Activated naive CD4-positive, alpha-beta T cell treated with anti-CD3 and anti-CD28 coated beads, Interleukin-2, amount 50 U/mL, for 16 hours (primary cell): ENCODE measurements at places on chromosomes 1 and 21.

DNA sequence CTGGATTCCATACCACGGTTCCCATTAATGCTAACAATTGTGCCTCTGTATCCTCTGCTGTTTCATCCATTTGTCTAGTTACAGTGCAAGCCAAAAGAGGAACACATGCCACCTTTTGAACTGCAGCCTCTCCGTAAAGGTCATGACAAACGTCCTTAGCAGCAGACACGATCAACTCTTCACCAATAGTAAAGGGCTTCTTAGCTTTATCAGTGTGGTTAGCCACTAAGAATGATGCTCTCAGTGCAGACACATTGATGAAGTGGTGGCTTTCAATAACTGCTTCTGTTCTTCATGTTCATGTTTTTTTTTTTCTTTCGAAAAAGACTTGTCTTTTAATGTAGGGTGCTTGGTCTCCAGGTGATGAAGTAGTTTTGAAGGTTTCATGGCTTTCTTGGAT, 14.3 kb downstream of the XPR1 start:
- DNase-seq, result no peak

DNA sequence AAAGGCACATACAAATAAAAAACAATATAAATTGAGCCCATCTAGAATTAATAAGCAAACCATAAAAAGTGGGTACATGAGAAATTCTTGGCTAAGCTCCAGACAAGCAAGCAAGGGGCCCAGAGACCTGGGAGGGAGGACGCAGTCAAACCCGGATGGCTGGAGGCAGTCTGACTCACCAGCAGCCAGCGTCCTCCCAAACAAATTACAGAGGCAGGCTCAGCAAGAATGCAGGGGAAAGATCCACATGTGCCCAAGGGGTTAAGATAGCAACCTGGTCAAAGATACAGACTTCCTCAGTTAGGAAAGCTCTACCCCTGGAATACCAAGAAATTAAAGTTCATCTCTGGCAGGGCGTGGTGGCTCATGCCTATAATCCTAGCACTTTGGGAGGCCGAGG, 7.4 kb upstream of the TIAM1 start:
- DNase-seq, result no peak

- DNase-seq, result peak; percentile 78
Measured at GRCh38 chr1:160006312-160006940, 25.4 kb downstream of the PIGM start.

DNA sequence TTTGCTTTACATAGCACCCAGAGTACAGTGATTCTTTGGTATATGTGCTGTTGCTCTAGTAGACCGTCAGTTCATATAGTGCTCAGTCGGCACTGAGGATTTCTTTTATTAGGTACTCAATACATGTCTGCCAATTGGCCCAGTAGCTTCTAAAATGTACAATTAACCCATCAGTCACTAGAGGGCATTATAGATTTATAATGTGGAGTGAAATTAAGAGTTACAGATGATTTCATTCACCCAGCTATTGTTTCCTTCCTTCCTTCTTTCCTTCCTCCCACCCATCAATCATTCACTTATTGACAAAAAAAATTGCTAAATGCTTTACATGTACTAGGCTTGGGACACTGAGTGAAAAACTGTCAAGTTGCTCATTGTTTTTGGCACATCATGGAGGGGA, 263.6 kb upstream of the USP24 start:
- DNase-seq, result no peak

GRCh38 chr21:25513810-25514209, 93.5 kb downstream of the MRPL39 start:
- DNase-seq, result no peak

DNA sequence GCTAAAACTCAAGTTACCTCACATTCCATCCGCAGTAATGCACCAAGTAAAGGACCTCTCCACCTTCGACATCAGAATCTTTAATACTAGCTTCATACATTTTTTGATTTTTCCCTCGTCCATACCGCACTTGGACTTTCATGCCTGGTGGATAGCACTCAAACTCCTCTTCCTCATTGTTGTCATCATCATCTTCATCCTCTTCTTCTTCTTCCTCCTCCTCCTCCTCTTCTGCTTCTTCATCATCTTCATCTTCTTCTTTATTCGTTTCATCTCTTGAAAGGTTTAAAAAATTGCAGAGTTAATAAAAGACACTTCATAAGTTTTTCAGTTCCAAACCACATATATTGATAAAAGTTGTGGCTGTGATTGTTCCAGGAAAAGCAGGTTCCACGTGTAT, 52.7 kb upstream of the RBM34 start:
- DNase-seq, result no peak

DNA sequence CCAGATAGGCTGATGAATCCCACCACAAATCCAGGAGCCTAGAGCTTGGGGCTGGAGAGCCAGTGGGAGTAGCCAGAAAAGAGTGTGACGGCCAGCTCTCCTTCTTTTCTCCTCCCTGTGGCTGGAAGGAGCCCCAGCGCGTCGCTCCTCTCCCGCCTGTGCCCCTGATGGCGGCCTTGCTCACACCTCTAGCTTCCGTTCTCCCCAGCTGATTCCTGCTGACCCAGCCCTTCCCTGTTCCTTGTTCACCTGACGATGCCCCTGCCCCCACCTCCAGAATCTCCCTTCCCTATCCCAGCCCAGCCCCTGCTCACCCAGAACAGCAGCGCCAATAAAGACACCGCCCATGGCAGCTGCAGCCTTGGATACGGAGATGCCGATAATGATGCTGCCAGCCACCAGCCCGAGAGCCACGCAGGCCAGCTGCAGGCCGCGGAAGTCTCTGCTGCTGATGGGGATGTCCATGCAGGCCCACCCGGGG, 656 bp downstream of the KNCN start:
- DNase-seq, result no peak

DNA sequence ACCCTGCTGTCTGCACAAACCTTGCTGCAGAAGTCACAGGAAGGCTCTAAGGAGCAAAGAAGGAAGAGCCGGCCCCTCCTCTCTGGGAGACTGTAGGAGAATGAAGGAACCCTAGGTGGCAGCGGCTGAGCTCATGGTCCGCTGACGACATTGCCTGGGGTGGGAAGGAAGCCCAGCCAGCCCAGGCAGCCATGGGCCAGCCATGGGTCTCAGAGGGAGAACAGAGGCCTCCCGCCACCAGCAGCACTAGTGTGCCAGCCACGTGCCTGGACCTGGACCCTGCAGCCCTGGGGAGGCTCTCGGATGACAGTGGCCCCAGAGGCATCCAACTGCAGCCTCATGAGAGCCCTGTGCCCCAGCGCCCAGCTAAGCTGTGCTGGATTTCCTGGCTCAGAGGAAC, 49.2 kb upstream of the POFUT2 start:
- DNase-seq, result peak; percentile 7

GRCh38 chr1:23816906-23817305, 8.3 kb downstream of the HMGCL start:
- no peak for DNase-seq

GRCh38 chr1:168643152-168643551, 66.7 kb downstream of the XCL1 start:
- DNase-seq, result no peak

DNA sequence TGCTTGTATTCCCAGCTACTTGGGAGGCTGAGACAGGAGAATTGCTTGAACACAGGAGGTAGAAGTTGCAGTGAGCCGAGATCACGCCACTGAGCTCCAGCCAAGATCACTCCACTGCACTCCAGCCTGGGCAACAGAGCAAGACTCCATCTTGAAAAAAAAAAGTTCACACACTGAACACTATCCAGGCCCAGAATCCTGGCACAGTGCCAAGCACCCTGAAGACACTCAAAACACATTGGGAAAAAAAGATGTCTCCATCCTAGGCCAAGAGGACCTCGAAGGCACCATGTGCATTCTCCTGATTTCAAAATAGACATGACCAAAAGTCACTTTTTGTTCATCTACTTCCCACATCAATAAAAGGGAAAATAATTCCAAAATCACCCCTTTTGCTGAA, 38.7 kb downstream of the SLC9A1 start:
- no peak for DNase-seq

DNA sequence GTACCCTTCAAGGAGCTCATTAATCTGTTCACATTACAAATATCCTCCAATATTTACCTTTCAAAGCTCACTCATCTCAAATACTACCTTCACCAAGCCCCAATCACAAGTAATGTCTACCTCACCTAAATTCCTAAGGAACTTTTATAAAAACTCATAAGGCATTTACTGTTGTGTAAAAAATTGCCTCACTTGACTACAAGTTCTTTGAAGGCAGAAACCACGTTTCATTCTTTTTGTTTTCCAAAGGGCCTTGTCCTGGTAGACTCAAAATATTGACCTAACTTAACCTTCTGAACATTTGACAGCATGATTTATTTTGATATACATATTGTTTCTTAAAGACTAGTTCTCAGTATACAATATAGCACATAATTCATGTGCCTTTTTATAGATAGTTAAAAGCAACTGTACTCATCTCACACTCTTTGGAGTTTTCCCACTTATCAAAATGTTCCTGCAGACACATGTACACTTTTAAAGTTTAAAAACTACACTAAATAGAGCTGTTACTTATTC, 2.5 kb downstream of the USP33 start:
- no peak for DNase-seq

GRCh38 chr1:162191396-162192305, 122.2 kb downstream of the NOS1AP start:
- no peak for DNase-seq

- DNase-seq, result no peak
Measured at GRCh38 chr1:2606881-2607621, 20.5 kb downstream of the PRXL2B start.

DNA sequence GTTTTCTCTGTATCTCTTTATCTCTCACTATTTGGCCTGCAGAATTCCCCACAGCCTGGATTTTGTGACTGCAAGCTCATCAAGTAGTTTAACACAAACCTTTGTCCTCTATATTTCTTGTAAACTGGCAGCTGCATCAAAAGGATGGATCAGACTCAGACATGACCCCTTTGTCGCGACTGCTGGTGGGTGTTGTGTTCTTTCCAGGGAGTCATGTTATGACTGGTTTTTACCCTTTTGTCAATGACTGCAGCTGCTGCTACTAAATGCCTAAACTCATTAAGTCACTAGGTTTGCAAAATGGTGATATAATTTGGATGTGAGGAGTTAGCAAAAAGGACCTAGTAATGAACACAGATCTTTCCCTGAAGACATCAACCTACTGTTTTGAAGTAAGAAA, 10.2 kb upstream of the TOMM20 start:
- DNase-seq, result peak; percentile 45

- peak; percentile 49 for DNase-seq
Measured at GRCh38 chr1:1079408-1080121, 5.5 kb upstream of the RNF223 start.

- no peak for DNase-seq
Measured at GRCh38 chr1:212287261-212287895, 2.2 kb downstream of the PPP2R5A start.

DNA sequence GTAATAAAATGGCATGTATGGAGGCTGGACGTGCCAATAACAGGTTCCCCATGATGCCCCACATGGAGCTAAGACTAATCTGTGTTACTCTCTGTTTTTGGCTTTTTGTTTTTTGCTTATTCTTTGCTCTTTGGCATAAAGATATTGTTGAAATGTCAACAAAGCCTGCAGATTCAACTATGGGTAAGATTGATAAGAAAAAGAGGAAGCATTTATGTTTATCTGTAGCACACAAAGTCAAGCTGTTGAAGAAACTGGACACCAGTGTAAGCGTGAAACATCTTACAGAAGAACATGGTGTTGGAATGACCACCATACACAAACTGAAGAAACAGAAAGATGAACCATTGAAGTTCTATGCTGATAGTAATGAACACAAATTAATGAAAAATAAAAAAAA, 402.7 kb downstream of the LTN1 start:
- DNase-seq, result no peak

DNA sequence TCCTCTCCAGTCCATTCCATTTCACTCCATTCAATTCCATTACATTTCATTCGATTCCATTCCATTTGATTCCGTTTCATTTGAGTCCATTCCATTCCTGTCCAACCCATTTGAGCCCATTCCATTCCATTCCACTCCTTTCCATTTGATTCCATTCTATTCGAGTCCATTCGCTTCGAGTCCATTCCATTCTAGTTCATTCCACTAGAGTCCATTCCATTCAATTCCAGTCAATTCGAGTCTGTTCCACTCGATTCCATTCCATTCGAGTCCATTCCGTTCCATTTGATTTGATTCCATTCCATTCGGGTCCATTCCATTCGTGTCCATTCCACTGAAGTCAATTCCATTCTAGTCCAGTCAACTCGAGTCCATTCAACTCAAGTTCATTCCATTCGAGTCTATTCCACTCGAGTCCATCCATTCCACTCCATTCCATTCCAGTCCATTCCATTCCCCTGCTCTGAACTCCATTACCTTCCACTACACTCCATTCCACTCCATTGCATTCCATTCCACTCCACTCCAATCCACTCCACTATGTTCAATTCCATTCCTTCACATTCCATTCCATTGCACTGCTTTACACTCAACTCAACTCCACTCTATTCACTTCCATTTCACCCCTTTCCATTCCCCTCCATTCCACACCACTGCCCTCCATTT, 2569.4 kb upstream of the TPTE start:
- no peak for DNase-seq

DNA sequence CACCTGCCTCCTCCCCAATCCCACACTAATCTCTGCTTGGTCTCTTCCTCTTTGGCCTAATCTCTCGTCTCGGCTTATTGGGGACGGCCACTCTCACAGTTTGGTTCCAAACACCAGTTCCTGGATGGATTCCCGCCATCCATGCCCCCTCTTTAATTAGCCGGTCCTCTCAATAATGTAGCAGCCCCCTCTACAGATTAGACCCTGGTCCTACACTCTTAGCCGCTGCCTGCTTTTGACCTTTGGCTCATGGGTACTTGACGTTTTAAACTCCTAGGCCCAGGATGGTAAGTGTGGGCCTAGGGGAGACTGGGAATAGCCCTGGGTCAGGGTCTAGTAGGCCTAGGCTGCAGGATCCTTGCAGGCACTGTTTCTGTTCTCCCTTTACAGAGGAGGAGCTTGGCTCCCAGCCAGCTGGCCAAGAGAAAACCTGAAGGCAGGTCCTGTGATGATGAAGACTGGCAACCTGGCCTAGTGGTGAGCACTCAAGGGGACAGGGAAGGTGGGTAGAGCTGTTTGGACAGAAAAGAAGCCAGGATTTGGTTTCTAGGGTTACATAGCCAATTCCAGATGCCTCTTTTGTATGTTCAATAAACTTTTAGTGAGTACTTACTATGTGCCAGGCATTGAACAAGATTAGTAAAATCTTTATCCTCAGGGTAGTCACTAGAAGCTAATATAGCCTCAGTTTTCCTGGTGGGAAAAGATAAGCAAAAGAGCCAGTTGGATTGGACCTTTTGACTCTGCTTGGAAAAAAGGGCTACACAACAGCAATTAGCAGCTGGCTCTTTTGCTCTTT, 758 bp downstream of the RAD54L start:
- DNase-seq, result no peak
